Activated naive CD8-positive, alpha-beta T cell treated with anti-CD3 and anti-CD28 coated beads for 36 hours (primary cell): ENCODE measurements at places on chromosomes 1 and 21.

- DNase-seq = no peak
Observed at GRCh38 chr1:88655685-88656299, 28.3 kb upstream of the PKN2 start.

DNA sequence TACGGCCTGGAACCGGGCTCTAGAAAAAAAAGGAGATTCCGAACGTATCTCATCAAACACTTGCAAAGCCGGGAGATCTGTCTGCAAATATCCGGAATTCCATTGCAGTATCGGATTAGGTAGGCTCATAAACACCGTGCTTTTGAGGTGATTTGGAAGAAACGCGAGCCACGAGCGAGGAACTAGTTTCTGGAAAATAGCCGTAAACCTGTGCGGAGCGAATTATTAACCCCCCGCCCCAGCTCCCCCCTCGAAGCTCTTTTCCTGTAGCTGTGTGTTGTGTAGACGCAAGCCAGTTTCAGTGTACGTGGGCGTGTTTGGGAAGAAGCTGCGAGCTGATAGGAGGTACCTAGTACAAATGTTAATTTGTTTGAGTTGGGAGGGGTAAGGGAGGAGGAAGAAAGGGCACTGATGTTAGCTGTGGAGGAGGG is 1.1 kb downstream of the RALGPS2 start:
- DNase-seq = peak; percentile 50

GRCh38 chr1:19400875-19401534 is 84.3 kb downstream of the CAPZB start:
- DNase-seq = no peak

DNA sequence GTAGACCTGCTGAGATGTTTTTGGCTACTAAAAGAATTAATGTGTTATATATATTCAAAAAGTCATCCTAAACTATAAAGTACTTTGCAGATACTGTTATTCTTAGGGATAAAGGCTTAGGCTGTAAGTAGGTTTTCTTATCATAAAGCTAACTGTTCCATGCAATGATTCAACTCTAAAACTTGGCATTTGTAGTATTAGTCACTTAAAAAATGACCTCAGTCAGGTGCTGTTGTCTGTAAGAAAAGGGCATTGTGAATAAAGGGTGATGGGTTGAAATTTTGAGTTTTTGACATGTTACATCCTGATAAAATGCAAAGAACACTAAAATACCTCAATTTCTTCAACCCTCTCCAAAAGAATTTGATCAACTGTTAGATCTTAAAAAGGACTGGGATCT is 32.9 kb downstream of the ADCY10 start:
- DNase-seq = no peak
